ENCODE measurements at places on chromosomes 5 and 9. TPM values are rescaled to one million over a fixed set of nuclear protein-coding genes. Genes with fewer than 3 reads are reported as not detected.

DNA sequence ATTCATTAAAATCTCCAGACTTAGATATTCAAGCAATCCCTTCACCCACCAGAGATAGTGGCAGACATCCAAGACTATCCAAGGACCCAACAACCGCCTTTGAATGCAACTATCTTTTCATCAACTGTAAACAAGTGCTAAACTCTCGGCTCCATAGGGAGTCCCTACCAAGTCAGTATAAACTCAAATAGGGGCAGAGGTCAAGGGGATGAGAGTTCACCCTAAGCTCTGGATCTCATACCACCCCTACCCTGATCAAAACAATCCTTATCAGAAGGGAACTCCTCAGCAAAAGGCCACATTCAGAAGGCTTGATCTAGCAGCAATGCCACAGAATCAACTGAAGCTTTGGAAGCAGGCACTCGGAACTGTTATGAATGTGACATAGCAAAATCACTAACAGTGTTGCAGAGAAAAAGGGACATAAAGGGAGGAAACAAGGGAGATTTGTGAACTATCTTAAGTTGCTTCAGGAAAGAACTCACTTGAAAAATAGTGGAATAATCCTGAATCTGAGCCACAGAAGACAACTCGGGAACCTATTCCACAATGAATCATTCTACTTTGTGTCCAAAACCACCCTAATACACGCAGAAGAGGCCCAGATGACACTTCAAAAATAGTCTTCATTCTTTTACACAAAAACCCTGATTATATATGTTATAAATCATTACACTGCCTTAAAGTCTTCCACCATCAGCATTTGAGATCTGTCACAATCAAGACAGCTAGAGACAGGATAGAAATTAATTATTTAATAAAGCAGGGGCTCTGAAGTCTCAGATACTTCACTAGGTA lies 49.8 kb downstream of the NR6A1 start:
- DNase-seq: no peak

DNA sequence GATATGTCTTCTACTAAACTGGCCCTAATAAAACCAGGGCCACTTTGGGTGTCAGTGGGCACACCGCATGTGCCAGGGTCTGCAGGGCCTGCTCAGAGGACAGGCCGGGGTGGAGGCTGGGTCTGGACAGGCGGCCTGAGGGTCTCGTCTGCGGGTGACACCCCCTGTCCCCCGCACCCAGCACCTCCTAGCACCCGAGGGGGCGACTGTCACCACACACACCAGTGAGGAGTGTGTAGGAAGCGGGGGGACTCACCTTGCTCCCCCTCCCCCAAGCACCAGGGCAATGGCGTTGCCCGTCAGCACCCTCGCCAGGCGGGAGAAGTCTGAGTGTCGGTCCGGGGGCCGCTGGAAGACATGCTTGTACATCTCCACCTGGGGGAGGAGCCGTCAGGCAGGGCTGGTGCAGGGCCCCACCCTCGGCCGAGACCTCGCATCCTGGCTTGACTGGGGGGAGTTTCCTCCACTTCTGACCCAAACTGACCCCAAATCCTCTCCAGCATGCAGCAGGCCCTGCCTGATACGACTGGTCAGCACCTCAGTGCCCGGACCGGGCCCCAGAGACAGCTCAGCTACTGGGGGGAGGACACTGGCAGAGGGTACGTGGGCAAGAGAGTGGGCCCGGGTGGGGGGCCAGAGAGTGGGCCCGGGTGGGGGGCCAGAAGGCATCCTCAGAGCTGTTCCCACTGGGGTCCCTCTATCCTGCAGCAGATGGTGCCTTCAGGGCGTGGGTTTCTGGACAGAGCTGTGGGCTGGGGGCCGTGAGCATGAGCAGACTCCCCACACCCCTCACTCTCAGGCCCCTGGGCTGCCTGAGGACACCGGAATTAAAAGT lies 18.9 kb upstream of the NSMF start:
- no peak for DNase-seq

The SPINK4 gene
- polyA plus RNA-seq: not detected

DNA sequence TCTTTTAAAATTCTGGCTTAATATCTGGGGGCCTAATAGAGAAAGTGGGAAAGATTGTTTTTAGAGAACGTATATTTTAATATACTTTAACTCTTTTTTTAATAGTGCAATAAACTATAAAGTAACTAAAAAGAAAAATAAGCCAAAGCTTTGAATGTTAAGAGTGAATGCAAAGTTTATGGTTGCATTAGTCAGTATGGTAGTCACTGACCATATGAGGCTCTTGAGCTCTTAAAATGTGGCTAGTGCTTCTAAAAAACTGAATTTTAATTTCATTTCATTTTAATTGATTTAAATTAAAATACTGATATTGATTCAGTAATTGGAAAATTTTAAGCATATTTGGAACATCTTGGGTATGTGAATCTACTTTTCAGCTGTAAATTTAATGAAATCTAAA lies 310.7 kb downstream of the PJA2 start:
- DNase-seq: no peak

The ZNF618 gene
- polyA plus RNA-seq: 10.0 TPM

- peak; percentile 32 for DNase-seq
These were observed 8.2 kb downstream of the UNC5A start for GRCh38 chr5:176818391-176819098.

- peak; percentile 38 for DNase-seq
These were observed 628 bp downstream of the ATOSB start for GRCh38 chr9:35114840-35115628.

DNA sequence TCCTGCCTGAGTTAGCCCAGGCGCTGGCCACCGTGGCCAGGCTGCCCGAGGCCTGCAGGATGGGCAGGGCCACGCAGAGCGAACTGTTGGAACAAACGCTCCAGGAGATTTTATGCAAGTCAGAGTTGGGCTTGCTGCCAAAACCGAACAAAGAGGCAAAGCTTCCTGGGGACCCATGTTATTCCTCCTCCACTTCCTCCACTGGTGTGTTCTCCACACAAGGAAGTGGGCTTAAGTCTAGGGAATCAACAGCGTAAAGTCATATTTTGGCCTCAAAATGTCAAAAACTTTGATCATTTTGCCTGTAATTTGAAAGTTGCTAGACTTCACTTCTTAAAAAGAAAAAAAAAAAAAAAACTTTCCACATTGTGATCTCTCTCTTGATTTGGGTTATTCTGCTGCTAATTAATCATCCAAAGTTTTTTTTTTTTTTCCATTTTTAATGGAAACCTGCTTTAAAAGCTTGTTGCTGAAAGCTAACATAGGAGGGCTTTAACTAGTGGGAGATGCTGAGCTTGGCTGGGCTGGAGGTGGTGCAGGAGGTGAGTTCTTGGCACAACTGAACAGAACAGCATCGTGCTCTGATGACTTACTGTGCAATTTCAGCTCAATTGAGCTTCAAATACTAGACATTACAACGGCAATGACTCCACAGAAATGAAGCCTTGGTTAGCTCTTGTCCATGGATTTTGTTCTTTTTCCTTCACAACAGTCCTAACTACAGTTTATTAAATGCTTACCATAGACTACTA lies 73.0 kb downstream of the PTPDC1 start:
- DNase-seq: peak; percentile 83

DNA sequence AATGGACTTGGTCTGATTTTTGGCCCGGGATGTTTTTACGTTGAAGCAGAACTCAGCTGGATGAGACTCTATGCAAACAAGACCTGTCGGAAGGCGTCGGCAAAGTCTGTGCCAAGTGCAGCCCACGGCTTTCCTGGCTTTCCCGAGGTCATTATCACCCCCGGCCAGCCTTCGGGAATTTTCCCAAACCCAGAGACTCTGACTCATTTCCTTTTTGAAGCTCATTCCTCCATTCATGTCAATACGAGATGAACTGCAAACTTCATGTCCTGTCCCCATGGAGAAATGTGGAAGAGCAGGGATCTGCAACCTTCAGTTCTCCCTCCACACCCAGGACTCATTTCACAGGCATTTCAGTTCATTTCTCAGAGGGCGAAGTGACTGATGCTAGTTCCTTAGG lies 95.3 kb downstream of the IRX2 start:
- no peak for DNase-seq

DNA sequence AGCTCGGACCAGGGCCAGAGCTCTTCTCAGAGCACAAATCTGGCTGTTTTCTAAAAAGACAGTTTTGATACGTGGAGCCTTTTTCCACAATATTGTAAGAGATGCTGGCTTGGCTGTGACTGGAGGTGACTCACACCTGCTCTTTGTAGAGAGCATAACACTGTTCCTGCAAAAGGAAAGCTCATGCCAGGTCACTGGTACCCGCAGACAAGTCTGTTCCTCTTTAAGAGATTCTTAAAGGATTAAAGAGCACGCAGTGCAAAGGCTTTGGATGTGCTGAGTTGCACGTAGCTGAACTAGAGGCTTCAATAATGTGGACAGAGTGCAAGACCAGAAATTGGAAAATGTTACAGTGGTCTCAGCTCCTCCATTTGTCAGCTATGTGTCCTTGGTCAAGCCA lies 19.0 kb downstream of the ACTL7B start:
- DNase-seq: no peak

The PCSK5 gene
- polyA plus RNA-seq: 1.3 TPM

- peak; percentile 24 for DNase-seq
These were observed 679 bp downstream of the DOLK start for GRCh38 chr9:128946571-128947276.

The IFNA21 gene
- not detected for polyA plus RNA-seq

DNA sequence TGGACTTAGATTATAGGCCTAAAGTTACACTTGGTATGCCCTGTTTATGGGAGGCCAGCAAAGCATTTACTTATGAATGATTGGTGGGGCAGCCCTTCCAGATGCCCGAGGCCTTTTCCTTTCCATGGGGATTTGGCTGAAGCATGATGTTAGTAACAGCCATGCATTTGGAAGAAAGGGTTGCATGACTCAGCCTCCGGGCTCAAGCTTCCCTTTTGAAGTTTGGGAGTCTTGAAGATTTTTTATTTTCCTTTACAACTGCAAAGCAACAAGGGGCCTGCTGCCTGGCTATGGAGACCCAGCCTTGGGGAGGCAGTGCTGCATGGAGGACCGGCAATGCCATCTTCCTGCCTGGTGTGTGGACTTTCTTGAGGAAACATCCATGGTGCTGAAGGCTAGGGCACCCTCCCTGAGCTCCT lies 244.7 kb downstream of the ICE1 start:
- DNase-seq: no peak

DNA sequence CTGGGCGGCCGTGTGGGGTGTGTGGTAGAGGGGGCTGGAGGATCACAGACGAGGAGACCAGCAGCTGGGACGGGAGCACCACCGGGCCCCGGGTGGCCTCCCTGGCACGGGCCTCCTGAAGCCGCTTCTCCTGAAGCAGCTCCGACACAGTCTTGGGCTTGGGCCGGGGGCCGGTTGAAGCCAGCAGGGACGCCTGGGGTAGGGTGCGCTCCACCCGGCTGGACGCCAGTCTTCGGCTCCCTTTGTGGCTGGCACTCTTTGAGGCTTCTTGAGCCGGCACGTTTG lies 5.5 kb upstream of the CARD9 start:
- DNase-seq: no peak

The SLC6A3 gene
- 0.05 TPM for polyA plus RNA-seq

The GGTA1 gene
- not detected for polyA plus RNA-seq

- DNase-seq: no peak
These were observed 48.6 kb downstream of the CCL28 start for GRCh38 chr5:43363445-43364152.

DNA sequence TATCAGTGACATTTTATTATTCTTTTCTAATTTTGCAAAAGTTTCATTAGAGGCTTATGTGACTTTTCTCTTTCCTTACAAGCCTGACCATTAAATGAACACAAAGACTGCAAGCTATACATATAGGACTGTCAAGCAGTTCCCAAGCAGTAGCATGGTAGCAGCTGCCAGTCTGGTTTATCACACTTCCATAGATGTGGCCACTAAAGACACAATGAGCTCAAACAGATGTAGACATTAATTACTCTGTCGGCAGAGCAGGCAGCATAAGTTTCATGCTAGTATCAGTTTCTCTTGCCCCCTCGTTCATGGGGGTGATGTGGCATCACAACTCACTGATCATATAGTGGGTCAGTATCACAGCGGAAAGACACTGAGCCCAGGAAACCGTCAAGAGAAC lies 89.5 kb downstream of the CDH10 start:
- DNase-seq: no peak

The CDKN2B-AS1 gene
- not detected for polyA plus RNA-seq

- peak; percentile 50 for DNase-seq
These were observed 113.0 kb upstream of the TRIM32 start for GRCh38 chr9:116574027-116574679.

DNA sequence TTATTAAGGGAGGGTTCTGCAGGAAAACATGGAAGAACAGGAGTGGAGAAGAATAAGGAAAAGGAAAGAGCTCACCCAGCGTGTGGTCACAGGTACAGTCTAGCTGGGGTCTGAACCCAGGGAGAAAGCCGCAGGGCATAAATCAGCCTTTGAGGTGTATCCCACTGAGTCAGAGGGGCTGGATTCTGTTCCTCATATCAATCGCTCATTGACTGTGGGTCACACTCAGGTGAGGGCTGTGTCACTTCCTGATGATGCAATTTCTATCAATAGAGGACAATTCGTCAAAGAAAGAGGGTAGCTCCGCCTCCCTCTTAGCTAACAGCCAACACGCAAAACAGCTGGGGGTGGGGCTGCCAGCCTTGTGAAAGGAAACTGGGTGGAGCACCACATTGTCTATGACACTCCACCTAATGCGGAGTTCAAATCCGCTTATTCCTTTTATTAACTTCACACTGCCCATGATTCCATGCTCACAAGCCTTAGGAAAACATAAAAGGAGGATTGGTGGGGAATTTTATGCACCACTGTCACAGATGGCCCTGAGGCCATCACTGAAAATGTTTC lies 176.2 kb downstream of the ICE1 start:
- DNase-seq: no peak

DNA sequence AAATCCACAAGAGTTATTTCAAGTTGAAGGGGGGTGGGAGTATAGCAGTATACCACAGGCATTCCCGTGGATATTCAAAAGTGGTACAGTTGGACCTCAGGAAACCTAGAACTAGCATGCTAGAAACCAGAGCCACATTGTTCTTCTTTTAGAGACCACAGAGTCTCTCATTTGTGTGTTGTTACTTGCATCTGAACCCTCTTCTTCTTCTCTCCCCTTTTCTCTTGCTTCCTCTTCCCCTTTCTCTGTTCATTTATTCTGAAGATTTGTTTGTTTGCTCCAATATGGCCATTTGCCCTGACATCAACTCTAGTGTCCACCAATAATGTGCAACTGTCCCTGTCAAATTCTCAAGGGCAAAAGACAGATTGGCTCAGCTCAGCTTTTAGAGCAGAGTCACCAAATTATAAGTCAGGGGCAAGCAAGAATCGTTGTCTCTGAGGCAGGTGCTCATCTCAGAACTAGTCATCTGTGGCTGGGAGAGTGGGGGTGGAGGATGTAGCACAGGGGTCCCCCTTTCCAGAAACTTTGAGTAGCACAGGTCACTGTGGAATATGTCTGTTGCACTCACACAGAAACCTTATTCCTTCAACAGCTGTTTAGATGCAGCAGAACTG lies 321.1 kb downstream of the ARRDC3 start:
- DNase-seq: no peak

The KIF27 gene
- polyA plus RNA-seq: 2.2 TPM

- no peak for DNase-seq
These were observed 62.8 kb upstream of the TLX3 start for GRCh38 chr5:171246231-171246630.
